DMS 273 treated with DMSO at 0.1 percent for 48 hours (cell line): ENCODE measurements at places on chromosomes 3 and 15.

DNA sequence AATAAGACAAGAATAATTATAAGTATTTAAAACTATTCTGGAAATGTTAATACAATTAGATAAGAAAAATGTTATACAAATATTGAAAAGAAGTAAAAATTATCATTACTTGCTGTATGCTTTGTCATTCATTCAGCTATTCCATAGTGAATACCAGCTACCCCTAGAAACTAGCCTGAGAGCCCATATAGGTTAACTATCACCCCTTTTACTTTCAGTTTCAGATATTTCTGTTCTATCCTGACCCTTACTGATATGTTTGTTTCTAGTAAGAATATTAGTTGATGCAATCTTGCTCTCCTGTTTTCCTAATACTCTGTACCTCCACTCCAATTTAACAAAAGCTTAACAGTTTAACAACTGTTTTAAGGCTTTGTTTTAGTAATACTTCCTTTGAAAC, 31.6 kb downstream of the FAM227B start:
- DNase-seq: no peak

DNA sequence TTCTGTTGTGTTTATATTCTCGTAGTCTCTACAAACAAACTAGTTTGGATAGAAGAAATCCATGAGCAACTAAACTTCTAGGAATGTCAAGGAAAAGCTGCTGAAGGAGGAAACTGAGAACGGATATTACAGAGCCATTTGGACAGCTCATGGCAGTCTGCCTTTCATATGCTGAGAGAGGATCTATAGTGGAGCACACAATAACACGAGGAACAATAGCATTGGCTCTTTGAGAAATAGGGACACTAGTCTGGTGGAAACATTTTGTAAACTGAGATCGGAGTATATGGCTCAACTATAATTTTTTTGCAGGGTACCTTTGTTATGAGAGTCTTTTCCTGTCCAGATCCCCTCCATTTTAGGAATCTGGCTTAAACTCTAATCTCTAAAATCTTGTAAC, 200.5 kb downstream of the CLSTN2 start:
- no peak for DNase-seq

- no peak for DNase-seq
Measured at GRCh38 chr3:40871394-40871793, 327.9 kb upstream of the CTNNB1 start.

DNA sequence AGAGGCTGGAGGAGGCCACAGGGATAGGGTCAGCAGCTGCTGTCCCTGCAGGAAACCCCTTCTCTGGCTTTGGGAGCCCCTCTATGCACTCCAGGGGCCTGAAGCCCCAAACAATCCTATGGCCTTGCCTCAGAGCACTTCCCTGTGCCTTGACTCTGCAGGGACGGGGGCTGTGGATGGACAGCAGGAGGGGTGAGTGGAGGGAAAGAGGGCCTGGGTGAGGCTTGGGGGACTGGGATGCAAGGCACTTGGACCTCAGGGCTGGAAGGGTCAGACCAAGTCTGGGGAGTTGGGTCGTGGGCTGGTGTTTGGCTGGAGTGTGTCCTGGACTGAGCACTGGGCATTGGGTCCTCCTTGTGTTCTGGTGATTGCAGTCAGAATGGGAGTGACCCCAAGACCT, 769.8 kb downstream of the EPHA3 start:
- no peak for DNase-seq

GRCh38 chr3:17119201-17120072, 234.7 kb downstream of the PLCL2 start:
- DNase-seq: no peak

DNA sequence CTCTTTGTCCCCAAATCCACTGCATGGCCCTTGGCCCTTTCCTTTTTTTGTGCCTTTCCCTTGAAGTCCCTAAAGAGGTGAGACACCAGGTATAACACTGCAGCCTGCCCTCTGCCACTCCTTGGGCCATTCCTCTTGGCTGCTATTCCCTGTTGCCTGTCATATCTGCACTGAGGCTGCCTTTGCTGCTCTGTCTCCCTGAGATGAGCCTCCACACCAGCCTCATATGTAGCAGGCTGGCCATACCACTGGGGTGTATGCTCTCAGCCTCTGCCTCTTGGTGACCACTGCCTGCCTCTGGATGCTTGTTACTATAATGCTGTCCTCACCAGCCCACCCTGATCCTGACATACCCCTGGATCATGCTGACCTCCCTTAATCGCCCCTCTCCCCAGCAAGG, 252.0 kb downstream of the CLSTN2 start:
- no peak for DNase-seq

DNA sequence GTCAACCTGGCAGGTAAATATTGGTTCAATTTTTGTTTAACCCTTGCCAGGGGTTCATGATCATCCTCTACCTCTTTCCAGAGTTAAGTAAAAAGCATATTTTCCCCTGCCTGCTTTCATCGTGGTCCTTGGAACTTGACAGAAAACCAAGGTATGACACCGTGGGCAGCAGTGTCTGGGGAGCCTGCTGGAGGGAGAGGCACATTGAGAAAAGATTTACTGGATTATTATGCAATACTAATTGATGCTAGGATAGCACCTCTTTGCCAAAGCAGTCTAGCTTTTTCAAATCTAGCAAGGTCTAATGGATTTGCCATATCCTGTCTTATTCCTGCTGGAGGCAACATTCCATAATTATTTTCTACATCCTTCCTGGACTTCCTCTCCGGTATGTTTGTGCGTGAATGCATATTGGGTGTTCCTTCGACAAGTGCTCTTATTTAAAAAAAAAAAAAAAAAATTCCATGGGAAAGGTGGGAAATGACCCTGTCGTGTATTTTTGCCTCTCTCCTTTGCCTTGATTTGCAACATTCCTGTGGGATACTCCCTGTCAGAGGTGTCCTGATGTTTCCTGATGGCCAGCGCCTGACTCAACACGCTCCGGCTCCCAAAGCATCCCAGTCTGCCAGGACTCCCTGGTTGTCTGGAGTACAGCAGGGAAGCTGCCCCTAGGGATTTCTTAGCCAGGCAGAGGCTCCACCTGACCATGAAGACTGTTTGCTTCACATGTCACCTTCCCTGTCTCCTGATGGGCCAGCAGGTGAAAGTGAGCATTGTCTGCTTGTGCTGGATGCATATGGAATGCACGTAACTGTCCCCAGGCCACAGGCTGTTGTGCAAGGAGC, 6.3 kb downstream of the BHLHE40 start:
- no peak for DNase-seq

GRCh38 chr15:64635499-64636495, 139.6 kb downstream of the RBPMS2 start:
- DNase-seq: no peak

GRCh38 chr3:295166-295565, 98.6 kb downstream of the CHL1 start:
- no peak for DNase-seq

GRCh38 chr3:116129187-116129946, 315.9 kb downstream of the LSAMP start:
- DNase-seq: no peak

GRCh38 chr3:55868347-55868746, 381.2 kb upstream of the WNT5A start:
- DNase-seq: no peak

DNA sequence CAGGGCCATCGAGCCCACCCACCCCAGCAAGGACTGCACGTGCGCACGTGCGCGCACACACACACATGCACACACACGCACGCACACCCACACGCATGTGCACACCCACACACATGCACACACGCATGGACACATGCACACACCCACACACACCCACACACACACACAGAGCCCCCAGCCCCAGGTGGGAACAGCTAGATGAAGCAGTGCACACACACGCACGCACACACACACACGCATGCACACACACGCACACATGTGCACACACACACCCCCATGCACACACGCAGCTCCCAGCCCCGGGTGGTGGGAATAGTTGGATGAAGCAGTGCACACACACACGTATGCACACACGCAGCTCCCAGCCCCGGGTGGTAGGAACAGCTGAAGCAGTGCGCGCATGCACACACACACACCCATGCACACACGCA, 158.6 kb downstream of the XXYLT1 start:
- no peak for DNase-seq

- no peak for DNase-seq
Measured at GRCh38 chr3:149150436-149150835, 21.0 kb downstream of the HPS3 start.

- no peak for DNase-seq
Measured at GRCh38 chr3:22933051-22933840, 269.9 kb upstream of the UBE2E2 start.

DNA sequence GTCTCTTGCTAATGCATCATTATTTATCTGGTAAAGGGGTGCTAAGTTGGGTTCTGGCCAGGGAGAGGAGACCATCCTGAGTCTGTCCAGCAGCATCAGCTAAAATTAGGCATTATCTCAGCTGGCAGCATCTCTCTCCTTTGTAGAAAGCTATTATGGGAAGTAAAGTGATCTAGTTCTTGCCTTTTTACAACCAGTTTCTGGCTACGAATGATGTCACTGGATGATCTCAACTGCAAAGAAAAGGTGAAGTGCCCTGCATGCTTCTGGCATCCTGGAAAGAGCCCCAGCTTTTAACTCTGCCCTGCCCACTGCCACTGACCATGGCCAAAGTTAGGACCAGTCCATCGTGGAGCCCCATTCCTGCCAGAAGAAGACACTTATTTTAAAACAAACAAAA, 37.1 kb upstream of the IL12A start:
- no peak for DNase-seq

- no peak for DNase-seq
Measured at GRCh38 chr3:1717524-1717923, 381.1 kb upstream of the CNTN4 start.

DNA sequence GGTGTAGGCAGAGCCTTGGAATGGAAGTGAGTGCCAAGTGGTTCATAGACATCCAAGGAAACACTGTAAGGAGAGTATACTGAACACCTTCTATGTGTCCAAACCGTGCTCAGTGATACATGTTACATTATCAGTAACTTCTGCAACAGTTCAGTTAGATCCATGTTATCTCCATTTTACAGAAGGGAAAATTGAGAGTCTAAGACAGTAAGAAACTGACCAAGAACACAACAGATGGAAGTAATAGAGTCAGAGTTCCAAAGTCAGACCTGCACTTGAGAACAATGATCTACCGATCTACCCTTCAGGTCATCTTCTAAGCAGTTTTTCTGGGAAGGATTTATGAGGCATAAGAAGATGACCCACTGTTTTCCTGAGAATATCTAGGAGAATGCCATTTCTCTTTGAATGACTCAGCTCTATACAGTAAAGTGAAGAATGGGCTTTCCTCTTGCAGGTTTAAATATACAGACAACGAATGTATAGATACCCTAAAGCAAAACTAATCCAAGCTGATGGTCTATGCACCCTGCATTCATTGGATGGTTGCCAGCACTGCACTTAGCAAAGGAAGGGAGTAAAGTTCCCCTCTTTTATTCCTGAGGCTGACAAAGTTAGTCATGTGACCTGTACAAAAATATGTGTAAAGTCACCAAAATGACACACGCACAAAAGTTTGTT, 604.1 kb upstream of the MDFIC2 start:
- no peak for DNase-seq

- no peak for DNase-seq
Measured at GRCh38 chr3:85342915-85343314, 384.1 kb downstream of the CADM2 start.

DNA sequence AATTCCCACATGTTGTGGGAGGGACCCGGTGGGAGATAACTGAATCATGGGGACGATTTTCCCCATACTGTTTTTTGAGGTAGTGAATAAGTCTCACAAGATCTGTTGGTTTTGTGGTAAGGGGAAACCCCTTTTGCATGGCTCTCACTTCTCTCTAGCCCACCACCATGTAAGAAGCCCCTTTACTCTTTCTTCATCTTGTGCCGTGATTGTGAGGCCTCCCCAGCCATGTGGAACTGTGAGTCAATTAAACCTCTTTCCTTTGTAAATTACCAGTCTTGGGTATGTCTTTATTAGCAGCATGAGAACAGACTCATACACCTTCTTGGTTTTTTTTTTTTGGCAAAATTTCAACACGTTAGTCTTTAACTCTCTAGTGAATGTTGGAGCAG, 18.1 kb downstream of the ARL8B start:
- no peak for DNase-seq

DNA sequence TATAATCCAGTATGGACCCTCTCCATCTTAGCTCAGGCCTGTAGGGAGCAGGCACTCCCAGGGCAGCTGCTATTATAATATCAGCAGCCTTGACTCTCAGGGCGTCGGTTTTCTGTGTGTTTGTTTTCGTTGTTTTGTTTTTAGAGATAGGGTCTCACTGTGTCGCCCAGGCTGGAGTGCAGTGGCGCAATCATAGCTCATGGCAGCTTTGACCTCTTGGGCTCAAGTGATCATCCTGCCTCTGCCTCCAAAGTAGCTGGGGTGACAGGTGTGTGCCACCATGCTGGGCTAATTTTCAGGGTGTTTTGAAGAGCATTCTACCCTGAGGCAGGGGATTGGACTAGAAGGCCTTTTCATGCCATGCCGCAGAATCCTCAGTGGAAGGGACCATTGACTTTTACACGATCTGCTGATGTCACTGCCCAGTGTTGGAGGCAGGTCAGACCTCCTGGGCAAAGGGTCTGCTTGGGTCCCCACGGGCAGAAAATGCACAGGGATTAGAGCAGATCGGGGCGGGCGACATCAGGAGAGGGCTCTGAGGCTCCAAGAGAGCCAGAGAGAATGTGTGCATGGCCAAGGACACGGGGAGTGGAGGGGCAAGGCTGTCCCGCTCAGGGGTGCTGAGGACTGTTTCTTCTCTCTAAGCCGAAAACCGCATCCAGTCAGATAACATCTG, 7.8 kb downstream of the MELTF start:
- DNase-seq: no peak

GRCh38 chr3:12148183-12148940, 10.3 kb downstream of the TIMP4 start:
- no peak for DNase-seq

DNA sequence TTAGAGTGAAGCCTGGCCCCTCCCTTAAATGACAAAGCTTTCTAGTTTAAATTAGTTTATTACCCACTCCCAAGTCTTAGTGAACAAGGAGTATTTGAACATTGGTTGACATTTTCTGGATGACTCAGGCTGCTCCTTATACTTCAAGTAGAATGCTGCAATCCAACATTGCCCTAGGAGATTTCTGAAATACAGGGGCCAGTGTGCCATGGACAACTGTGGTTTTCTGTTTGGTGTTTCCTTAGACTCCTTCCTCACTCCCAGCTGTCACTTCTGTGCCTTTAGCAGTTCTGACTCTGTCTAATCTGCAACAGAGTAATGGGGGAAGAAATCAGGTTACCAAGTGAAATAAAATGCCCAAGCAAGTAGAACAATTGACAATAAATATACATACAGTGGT, 116.1 kb upstream of the P2RY1 start:
- DNase-seq: no peak

GRCh38 chr3:122694966-122695365, 14.3 kb downstream of the PARP14 start:
- no peak for DNase-seq

DNA sequence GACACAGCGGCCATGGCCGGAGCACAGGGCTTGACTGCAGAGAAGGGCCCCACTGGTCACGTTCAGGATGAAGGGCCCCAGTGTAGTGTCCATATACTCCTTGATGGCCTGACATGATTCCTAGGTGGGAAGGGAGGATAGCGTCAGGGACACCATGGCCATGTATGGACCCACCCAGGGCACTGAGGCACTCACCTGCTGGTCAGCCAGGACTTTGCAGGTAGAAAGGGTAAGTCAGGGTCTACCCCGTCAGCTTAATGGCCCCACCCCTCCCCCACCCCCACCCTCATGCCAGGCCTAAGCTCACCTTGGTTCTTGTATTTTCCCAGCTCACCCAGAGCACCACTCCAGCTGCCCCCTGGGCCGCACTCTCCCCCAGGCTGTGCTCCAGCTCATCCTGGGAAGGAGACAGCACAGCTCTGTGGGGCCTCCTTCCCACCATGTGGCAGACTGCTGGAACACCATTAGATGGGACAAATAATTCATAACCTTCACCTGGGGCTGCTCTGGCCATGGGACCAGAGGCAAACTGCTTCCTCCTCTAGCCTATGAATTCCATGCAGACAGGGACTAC, 1.6 kb upstream of the HYAL3 start:
- no peak for DNase-seq
